ENCODE measurements at places on chromosomes 4 and X. TPM values are rescaled to one million over a fixed set of nuclear protein-coding genes. Genes with fewer than 3 reads are reported as not detected.

DNA sequence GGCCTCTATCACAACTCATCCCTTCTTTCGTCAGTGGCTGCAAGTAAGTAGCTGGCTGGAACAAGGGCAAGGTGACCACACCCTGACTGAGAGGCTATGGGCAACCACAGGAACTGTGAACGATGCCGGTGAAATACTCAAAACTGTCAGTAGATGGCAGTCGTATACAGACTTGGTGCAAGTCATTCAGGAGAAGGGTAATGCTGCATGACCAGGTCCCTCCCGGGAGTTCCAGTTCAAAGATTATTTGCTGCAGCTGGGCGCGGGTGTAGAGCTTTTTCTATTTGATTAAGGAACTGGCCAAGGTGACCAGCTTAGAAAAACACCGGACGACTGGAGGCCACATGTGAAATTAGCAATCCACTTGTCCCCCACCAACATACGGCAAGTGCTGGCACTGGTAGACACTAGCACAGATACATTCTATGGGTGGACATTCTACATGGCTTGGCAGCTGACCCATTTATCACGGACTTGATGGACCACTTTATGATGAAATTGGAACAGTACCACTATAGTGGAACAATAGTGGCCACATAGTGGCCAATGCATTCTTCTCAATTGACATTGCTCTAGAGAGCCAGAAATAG is 726.6 kb downstream of the TRAM1L1 start:
- no peaks in the 10 kb centered on the region for H3K27me3 ChIP-seq
- H3K4me1 ChIP-seq = peaks cover 4% of the 10 kb centered on the region
- no peaks in the 10 kb centered on the region for H3K36me3 ChIP-seq
- no peak overlapping the region for H3K4me3 ChIP-seq
- no peak overlapping the region for H3K27ac ChIP-seq
- no peak for DNase-seq

DNA sequence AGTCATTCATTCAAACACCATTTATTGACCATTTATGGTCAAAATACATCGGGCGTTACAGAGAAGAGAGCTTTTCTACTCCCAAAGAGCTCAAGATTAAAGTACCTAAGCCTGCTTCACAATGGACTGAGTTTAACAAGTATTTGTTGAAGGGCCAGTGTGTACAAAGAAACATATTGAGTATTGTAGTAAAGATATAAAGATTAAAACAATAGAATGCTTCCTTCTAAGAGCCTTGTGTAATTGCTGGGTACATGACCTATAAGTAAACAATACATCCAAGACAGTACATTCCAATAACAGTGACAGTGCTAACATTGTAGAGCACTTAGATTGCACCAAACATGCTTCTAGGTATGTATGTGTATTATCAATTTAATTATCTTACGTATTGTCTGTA is 695.5 kb downstream of the PCDH7 start:
- H3K4me1 ChIP-seq = no peaks in the 10 kb centered on the region
- H3K4me3 ChIP-seq = no peak overlapping the region
- DNase-seq = no peak
- H3K27me3 ChIP-seq = no peaks in the 10 kb centered on the region
- H3K27ac ChIP-seq = no peak overlapping the region

Gene RASSF6
- 0.28 TPM for total RNA-seq

- DNase-seq = no peak
- no peaks in the 10 kb centered on the region for H3K36me3 ChIP-seq
- H3K4me1 ChIP-seq = no peaks in the 10 kb centered on the region
- H3K4me3 ChIP-seq = no peak overlapping the region
Observed at GRCh38 chr4:149344436-149344835, 471.2 kb downstream of the IQCM start.

DNA sequence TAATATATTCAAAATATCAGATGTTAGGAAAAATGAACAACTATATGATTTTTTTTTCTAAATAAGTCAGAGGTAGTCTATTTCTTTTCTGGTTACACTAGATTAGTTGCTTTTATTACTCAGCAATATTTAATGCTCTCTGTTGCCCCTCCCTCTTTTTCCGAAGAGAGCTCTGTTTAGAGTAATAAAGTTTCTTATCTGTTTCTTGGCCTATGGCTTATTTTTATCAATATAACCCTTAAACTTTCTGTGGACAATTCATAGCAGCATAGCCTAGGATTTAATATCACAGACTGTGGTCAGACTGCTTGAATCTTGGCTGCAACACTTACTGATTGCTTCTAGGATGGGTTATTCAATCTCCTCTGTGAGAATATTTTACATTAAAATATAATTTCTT is 2315.4 kb upstream of the AGA start:
- H3K27me3 ChIP-seq = no peaks in the 10 kb centered on the region
- no peaks in the 10 kb centered on the region for H3K4me1 ChIP-seq
- H3K27ac ChIP-seq = no peak overlapping the region
- no peak overlapping the region for H3K4me3 ChIP-seq

- H3K36me3 ChIP-seq = no peaks in the 10 kb centered on the region
- no peak overlapping the region for H3K27ac ChIP-seq
- no peak overlapping the region for H3K4me3 ChIP-seq
- no peaks in the 10 kb centered on the region for H3K4me1 ChIP-seq
- DNase-seq = peak; percentile 5
Observed at GRCh38 chr4:66688674-66689073, 856.6 kb downstream of the CENPC start.

DNA sequence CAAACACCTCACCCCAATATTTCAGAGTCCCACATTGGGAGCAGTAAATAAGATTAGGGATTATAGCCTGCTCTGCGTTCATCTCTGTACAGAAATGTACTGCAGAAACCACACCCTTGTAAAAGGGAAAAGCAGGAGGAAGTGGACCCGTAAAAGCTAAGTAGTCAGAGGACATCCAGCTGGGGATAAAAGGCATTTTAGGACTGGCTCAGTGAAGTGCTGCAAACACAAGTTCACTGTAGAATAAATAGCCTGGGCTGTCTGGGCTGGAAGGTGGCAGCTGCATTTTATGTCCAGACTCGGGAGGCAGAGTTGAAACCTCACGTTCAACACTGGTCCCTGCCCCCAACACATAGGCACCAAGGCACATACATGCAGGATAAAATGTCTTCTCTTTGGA is 178.7 kb upstream of the FAT1 start:
- H3K27me3 ChIP-seq = no peaks in the 10 kb centered on the region
- DNase-seq = no peak
- H3K4me1 ChIP-seq = peaks cover 3% of the 10 kb centered on the region
- no peak overlapping the region for H3K4me3 ChIP-seq

Gene CC2D2A
- 25.6 TPM for total RNA-seq

- DNase-seq = no peak
- no peaks in the 10 kb centered on the region for H3K36me3 ChIP-seq
- no peaks in the 10 kb centered on the region for H3K4me1 ChIP-seq
- H3K27me3 ChIP-seq = no peaks in the 10 kb centered on the region
- H3K4me3 ChIP-seq = no peak overlapping the region
Observed at GRCh38 chr4:137700072-137700471, 167.8 kb upstream of the PCDH18 start.

DNA sequence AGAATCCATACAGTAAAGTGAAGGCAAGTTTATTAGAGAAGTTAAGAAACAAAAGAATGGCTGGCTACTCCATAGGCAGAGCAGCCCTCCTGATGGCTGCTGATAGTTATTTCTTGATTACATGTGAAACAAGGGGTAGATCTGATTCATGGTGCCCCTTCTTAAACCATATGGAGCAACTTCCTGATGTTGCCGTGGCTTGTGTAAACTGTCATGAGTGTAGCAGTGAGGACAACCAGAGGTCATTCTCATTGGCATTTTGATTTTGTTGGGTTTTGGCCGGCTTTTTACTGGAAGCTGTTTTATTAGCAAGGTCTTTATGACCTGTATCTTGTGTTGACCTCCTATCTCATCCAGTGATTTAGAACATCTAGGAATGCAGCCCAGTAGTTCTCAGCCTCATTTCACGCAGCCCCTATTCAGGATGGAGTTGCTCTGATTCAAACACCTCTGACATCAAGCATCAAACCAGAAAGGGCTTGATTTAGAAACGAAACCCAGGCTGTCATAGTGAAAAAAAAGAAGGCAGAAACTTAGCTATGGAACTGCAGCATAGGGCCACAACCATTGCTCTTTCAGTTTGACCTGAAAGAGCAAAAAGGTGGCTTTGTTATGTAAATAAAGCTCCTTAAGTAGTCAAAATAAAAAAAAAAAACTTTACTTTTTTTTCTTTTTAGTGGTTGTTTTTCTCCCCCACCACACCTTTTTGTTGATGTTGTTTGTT is 37.8 kb downstream of the SPCS3 start:
- H3K4me1 ChIP-seq = no peaks in the 10 kb centered on the region
- H3K36me3 ChIP-seq = no peaks in the 10 kb centered on the region
- H3K27ac ChIP-seq = no peak overlapping the region
- no peak for DNase-seq
- H3K4me3 ChIP-seq = no peak overlapping the region
- H3K27me3 ChIP-seq = no peaks in the 10 kb centered on the region

Gene ANK2
- total RNA-seq = 241 TPM

DNA sequence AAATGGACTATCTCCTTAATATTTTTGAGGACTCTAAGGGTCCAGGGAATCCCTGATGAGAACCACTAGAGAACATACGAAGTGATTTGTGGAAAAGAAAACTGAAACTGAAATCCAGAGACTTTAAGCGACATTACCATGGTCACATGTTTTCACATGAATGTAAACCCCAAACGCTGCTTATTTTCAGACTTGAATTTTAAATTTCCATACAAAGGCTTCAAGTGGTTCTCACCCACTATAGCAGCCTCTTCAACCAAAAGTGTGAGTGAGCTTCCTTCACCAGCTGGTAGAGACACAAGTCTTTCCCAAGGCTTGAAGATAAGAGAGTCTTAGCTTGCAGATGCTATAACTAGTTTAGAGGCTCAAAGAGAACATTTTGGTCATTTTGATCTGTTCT is 232.7 kb downstream of the MGST2 start:
- no peak overlapping the region for H3K27ac ChIP-seq
- H3K4me1 ChIP-seq = peaks cover 12% of the 10 kb centered on the region
- no peak for DNase-seq
- no peak overlapping the region for H3K4me3 ChIP-seq

GRCh38 chr4:15963001-15963451 is at the start of gene FGFBP2:
Gene FGFBP2 (minus strand): TSS chr4:15963175. CDS start chr4:15963129, 46 bp downstream.
- no peaks in the 10 kb centered on the region for H3K27me3 ChIP-seq
- peaks cover 12% of the 10 kb centered on the region for H3K4me1 ChIP-seq
- no peaks in the 10 kb centered on the region for H3K36me3 ChIP-seq

DNA sequence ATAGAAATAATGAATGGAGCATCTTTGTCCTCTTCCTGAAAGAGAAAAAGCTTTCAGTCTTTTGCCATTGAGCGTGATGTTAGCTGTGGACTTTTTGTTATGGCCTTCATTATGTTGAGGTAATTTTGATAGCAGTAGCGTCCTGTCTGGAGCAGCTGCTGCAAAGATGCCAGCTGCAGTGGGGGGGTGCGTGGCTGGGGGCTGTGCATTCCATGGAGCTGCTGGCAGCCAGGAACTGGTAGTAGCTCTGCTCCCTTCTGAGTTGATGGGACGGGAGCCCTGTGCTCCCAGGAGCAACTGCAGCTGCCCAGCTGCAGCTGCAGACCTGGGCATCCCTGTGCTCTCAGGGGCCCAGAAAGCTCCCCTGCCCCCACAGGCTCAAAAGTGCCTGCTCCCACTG is 50.4 kb downstream of the CCDC160 start:
- H3K36me3 ChIP-seq = no peaks in the 10 kb centered on the region
- no peaks in the 10 kb centered on the region for H3K27me3 ChIP-seq
- no peak overlapping the region for H3K4me3 ChIP-seq
- DNase-seq = no peak
- H3K27ac ChIP-seq = no peak overlapping the region
- H3K4me1 ChIP-seq = no peaks in the 10 kb centered on the region

- H3K4me1 ChIP-seq = peaks cover 5% of the 10 kb centered on the region
- peaks cover 2% of the 10 kb centered on the region for H3K27me3 ChIP-seq
- no peak overlapping the region for H3K4me3 ChIP-seq
- DNase-seq = no peak
- H3K36me3 ChIP-seq = no peaks in the 10 kb centered on the region
Observed at GRCh38 chrX:43953218-43953617, 20.0 kb downstream of the NDP start.

- no peaks in the 10 kb centered on the region for H3K27me3 ChIP-seq
- H3K27ac ChIP-seq = no peak overlapping the region
- H3K36me3 ChIP-seq = no peaks in the 10 kb centered on the region
- DNase-seq = no peak
Observed at GRCh38 chr4:46852800-46853199, 56.2 kb downstream of the COX7B2 start.

DNA sequence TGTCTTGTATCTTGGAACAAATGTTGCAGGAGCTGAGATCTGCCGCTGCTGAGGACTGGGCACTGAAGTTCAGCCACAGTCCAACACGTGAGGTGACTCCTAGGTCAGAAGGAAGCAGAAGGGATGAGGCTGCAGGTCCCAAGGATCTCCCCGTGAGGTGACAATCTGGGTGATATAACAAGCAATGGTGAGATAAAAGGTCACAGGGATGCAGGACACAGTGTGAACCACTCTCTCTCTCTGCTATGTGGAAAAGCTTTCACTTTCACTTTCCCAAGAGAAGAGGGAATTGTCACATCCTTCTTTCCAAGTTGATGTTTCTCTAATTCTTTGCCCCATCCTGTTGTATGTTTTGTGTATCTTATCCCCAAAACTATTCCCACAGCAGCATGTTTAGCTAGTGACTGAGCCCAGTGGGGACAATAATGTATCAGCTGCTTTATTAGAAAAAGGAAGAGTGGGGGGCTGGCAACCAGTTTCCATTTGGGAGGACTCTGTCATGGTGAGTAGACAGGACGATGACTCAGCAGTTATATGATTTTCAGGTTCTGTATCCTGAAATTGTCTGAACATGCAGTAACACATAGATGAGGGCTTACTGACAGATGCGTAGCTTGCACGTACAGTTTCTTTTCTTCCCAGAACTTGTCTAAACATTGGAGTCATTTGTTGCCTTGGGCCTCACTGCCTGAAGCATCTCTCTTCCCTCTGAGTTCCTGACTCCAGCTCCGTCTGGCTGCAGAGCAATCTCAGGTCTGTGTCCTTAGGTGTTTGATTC is 1415.8 kb upstream of the TENM3 start:
- H3K36me3 ChIP-seq = no peaks in the 10 kb centered on the region
- peak overlapping the region; percentile 26 for H3K4me3 ChIP-seq
- H3K27me3 ChIP-seq = no peaks in the 10 kb centered on the region
- peaks cover 4% of the 10 kb centered on the region for H3K4me1 ChIP-seq
- DNase-seq = no peak

Gene CPE
- 592 TPM for total RNA-seq

Gene SLC9B1
- 4.4 TPM for total RNA-seq

Gene NEUROG2
- 1.0 TPM for total RNA-seq

DNA sequence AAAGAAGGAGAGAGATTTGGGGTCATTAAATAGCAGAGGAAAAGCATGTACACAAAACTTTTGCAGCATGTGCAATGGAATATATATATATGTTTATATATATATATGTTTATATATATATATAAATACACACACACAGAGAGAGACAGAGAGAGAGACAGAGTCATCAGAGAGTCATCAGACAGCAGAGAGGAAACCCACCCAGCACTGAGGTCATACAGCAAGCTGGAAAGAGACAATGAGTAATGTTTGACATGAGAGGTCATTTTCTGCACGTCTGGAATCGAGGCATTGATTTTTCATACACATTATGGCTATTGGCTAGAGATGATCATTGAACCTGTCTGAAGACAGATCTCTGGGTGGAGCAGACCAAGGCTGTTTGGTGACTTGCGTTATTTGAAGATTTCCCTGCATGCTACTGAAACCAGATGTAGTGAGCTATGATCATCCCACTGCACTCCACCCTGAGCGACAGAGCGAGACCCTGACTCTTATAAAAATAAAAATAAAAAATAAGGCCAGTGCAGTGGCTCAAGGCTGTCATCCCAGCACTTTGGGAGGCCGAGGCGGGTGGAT is 48.8 kb upstream of the SHOX start:
- DNase-seq = no peak
- no peak overlapping the region for H3K27ac ChIP-seq
- no peaks in the 10 kb centered on the region for H3K36me3 ChIP-seq
- peaks cover 11% of the 10 kb centered on the region for H3K27me3 ChIP-seq
- H3K4me1 ChIP-seq = peaks cover 2% of the 10 kb centered on the region
- H3K4me3 ChIP-seq = no peak overlapping the region

Gene KLHL13
- 34.7 TPM for total RNA-seq

Gene APLN
- total RNA-seq = 5.3 TPM

Gene BTC
- total RNA-seq = 3.7 TPM
